ENCODE measurements at places on chromosomes 6 and 20.

DNA sequence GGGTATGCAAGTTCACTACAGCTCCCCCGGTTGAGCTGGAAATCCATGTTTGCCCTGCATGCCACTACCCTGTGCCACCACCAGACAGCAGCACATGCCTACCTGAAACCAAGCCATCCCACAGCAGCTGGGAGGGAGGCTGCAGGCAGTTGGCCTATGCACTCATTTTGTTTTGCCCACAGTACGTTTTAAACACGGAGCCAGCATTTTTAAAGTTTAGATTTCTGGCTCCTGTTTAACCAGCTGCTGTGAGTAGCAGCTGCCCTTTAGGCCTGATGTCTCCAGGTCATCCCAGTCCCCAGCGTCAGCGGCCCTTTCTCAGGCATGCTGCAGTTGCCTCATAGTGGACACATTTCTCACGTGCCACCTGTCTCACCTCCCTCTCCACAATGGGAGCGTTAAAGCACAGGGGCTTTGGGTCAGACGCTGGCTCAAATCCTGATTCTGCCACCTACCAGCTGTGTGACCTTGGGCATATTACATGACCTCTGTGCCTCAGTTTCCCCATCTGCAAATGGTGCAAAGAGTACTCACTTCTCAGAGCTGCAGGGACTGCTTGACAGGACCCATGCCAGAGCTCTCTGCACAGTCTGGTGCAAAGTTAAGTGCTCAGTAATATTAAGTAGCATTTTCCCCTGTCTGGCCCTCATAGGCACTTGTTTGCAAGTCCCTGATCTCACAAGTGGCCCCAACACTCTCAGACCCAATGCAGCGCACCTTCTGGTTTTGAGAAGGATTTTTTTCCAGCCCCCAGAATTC lies 8.2 kb upstream of the UBE2V1 start:
- DNase-seq = peak; percentile 51

DNA sequence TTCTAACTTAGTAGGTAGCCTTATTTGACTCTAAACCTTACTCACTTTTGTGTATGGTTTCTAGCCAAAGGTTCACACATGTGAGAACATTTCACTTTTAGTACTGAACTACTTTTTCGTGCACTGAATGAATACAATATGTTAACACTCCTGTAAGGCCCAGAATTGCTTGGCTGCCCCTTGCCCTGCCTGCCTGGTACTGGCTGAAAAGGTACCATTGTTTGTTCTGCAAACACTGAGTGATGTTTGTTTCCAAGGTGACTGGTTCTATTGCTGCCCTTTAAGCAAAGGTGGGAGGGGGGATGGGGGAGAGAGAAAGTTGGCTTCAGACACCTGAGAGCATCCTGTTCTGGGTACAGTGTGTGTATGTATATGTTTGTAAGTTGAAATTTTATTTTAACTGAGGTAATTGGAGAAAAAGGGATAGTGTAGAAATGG lies 31.2 kb downstream of the RREB1 start:
- DNase-seq = no peak

DNA sequence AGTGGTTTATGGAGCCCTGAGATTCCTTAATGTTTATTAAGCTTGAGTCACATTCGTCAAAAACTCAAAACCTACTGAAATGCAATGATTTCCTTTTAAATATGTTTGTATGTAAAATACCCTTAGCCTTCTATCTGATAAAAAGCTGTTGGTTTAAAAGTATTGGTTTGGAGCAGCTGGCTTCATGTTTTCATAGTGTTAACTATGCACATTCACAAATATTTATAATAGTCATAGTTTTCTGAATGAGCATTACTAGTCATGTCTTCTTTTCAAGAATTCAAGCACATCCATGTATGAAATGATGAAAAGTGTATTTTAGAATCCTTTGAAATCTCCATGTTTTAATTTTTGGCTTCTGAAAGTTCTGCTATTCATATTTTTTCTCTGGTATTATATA lies 558.6 kb downstream of the UTRN start:
- no peak for DNase-seq

- no peak for DNase-seq
These were observed 120.5 kb downstream of the MAP3K7 start for GRCh38 chr6:90466154-90466940.

DNA sequence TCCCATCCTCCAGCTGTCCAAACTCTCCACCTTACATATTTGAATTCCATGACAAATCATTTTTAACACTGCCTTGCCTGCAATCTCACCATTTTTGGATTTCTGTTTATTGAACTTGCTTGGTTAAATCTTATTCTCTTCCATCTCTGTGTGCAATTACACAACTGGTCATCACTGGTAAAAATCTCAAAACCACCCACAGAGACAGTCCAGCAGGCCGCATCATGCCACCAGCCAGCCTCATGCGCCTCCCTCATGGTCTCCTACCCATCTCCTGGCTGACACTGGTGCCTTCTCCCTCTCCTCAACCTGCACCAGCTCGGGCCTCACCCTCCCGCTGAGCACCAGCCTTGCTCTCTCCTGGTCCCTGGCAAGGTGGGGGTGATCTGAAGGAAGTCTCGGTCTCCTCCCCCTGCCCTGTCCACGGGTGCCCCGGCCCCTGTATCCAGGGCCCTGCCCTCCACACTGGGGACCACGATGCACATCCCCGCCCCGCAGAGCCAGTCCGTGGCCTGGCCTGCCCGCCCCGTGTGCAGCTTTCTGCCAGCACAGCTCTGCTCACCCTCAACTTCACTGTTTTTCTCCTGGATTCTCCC lies 92.0 kb downstream of the THBS2 start:
- DNase-seq = no peak

DNA sequence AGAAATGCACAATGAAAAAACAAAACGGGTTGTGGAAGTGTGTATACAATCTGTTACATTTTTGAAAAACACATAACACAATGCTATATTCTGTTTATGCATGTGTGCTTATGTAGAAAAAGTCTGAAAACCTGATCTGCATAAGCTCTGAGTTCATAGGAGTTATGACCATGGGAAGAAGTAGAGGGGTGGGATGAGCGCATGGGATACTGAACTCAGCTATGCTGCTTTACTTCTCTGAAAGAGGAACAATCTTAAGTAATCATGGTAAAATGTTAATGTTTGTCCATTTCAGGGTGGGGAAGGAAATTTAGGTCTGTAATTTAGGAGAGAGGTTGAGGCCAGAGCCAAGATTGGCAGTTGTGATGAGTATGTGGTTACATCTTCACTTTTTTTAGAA lies 126.8 kb downstream of the MTHFD1L start:
- no peak for DNase-seq

DNA sequence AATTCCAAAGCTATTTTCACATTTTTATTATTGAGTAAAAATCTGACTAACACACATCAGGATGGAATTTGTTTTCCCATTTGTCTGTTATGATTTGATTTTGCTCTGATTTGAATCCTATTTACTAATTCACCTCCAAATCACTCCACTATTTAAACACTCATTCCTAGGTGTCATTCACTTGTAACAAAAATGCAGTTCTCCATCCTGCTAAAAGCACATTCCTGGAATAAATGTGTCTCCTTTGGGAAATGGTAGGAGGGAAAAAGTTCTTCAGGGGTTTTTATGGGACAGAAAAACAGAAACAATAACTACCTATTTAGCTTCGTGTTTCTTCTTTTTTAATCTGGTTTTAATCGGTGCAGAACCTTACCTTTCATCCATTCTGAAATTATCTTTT lies 494.1 kb upstream of the CITED2 start:
- DNase-seq = no peak

DNA sequence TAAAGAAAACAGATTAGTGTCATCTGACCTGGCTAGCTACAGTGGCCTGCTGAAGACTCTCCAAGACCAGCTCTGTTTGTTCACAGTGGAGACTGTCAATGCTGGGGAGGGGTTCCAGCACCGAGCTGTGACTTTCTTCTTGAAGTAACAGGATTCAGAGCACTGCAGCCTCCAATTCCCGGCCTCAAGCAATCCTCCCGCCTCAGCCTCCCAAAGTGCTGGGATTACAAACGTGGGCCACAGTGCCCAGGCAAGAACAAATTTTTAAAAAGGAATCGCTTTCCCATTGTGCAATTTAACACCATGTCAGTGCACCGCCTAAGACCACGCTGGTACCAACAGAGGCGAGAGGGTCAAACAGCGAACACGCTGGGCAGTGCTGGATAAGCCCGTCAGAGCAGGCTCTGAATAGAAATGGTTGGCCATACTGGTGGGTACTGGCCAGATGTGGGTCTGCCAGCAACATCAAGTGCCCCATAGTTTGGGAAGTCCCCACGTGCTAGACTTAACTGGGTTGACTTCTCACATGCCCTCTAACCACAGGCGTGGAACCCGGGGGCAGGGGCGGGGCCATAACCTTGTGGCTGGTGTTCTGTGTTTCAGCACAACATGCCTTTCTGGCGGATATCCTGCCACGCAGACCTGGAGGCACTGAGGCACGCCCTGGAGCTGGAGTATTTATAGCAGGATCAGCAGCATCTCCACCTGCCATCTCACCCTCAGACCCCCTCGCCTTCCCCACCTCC lies 168.9 kb downstream of the ZMYND8 start:
- DNase-seq = no peak

DNA sequence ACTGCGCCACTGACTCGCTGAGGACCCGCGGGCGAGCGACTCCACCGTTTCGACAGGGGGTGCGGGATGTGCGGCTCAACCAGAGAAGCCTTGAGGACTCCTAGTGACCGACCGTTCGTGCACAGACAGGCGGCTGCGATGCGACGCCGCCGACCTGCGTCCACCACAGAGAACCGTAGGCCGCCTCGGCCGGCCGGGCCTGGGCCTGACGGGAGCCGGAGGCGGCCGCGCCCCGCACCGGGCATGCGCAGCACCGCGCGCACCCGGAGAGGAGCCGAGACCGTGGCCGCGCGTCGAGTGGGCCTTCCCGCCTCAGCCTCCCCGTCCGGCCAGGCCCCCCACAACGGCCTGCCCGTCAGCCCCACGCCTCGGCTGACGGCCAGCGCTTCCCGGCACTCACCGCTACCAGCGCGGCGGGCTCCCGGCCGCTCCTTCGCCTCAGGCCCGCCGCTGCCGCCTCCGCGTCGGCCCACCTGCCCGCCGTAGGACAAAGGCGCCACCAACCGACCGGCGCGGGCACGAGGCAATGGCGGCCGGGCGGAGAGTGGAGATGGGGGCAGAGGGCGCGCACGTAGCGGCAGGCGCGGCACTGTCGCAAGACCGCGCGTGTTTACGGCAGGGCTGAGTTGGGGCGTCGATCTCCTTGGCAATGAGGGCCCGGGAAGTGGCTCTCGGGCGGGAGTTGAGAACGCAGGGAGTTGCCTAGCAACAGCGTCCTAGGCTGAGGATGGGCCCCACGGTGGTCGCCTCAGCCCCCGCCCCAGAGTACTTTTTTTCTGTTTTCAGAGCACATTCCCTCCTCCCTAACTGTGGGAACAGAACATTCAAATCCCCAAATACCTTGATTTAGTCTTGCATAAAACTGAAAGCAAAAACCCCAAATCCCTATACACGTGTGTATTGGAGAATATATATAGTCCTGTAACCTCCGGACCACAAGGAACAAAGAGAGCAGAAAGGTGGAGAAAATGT lies at the start of gene NCOA5:
TSS of gene NCOA5 (minus strand) at position 546 of the 972 bp plus-strand sequence. CDS start 10,538 bp downstream, outside the sequence.
- peak; percentile 88 for DNase-seq

DNA sequence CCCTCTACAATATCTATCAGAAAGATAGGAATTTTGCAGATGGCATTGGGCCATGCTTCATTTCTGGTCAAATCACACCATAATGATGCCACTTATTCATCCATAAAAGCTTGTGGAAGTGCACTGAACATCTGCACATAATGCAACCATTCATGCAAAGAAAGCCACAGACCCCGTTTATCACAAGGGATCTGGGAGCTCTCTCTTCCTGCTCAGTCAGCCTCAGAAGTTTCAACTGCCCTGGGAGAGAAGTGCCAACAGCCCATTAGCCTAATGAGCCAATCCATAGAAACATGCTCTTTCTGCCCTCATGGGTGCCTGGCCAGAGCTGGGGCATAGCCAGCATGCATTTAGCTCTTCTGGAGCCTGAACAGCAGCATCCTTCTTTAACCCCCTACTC lies 85.8 kb downstream of the SLC35F1 start:
- DNase-seq = no peak

DNA sequence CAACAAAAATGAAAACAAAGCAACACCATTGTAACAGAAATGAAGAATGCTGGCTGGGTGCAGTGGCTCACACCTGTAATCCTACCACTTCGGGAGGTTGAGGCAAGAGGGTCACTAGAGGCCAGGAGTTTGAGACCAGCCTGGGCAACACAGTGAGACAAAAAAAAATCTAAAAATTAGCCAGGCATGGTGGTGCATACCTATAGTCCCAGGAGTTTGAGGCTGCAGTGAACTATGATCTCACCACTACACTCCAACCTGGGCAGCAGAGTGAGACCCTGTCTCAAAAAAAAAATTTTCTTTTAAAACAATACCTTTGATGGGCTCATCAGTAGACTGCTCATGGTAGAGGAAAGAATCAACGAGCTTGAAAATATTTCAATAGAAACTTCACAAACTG lies 18.5 kb downstream of the NINL start:
- DNase-seq = no peak

DNA sequence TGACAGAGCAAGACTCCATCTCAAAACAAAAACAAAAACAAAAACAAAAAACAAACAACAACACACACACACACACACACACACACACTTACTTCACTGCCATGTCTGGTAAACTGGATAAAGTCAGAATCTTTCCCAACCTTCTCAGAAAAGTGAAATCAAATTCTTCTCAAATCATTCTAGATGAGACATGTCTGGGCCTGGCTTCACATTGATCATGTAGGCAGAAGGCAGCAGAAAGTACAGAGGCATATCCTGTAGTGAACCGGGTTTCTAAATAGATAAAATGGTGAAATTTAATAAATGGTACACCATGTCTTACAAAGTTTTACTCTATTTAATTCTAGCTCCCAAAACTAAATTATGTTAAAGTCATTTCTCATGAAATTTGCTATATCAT lies 14.9 kb upstream of the MRS2 start:
- DNase-seq = no peak

DNA sequence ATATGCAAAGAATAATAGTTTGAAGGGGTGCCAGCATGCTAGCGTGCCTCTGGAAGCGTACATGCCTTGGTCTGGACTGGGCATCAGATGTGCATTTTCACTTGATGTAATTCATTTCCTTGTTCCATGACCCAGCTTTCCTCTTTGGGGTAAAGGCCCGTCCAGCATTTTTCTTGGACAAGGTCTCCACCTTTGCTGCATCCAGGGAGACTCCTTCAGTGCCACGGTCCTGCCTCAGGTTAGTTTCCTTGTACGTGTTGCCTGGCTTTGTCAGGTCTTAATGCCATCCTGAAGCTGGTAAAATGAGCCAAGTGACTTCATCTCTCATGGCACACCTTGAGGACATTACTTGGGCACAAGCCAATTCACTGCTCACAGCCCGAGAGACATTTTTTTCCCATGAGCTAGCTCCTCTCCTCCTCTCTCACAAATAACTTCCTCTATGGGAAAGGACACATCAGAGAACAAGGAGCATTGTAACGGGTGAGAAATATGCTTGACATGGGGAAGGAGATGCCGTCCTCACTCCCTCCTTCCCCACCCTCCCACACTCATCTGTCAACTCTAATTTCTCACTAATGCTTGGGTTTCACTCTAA lies 23.9 kb downstream of the EDN1 start:
- DNase-seq = no peak

GRCh38 chr6:144364208-144364720 lies 79.1 kb downstream of the UTRN start:
- DNase-seq = no peak

- no peak for DNase-seq
These were observed 9.1 kb downstream of the PNLDC1 start for GRCh38 chr6:159809149-159809548.

Data from DMS 273 treated with DMSO at 0.1 percent for 48 hours (cell line).